Lower lobe of right lung (tissue), 2 donors: ENCODE measurements at places on chromosomes 11 and 22. TPM values are rescaled to one million over a fixed set of nuclear protein-coding genes. Genes with fewer than 3 reads are reported as not detected.

DNA sequence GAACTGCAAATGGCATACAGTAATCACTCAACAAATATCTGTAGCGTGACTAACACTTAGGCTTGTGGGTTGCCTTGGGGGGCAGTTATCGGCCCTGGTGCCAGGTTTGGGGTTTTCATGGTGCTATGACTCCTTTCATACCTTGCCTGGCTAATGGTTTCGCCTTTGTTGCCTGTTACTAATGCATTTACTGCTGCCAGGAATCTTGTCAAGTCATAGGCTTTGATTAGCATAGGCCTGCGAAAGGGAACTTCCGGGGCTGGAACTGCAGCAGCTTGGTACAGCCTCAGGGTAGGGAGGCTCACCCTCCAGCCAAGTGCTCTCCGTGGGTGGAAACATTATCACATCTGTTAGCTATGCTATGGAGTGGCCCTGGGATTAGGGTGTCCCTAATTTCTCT, 13.2 kb downstream of the SLC25A18 start:
- DNase-seq = no peak

DNA sequence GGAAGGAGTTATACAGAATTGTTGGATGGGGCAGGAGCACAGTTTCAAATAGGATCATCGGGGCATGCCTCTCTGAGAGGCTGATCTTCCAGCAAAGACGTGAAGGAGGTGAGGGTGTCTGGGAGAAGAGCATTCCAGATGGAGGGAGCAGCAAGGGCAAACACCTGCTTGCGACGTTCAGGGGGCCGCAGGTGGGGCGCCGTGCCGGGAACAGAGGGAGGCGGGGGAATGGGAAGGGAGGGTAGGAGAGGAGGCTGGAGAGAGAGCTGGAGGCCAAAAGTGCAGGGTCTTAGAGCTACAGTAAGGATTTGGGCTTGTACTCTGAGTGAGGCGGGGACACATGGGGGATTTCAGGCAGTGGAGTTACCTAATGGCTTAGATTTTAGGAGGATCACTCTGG, 13.6 kb downstream of the APOL5 start:
- no peak for DNase-seq

DNA sequence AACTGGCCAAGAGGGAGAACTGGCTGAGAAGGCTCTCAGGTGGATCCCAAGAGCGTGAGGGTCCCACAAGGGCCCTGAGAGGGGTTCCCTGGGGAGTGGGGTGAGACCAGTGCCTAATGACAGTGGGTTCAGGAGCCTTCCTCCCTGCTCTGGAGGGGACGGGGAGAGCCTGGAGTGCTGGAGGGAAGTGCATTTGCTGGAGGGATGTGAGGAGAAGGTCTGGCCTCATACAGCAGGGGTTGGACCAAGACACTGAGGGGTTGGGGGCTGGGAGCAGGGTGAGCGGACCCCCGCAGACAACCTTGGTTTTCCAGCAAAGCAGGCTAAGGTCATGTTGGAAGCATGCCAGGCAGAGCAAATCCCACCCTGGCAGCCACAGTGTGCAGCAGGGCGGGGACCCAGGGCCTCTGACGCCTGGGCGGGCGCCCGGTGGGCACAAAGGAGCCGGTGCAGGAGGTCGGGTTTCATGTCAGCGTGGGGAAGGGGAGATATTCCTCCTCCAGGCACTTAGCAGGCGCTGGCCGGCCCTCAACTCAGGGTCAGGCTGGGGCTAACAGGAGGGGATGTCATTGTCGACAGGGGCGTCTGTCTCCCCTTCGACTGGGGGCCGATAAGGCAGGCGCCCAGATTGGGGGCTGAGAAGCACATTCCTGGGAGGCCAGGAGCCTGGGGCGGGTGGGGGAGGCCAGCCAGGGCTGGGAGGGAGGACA, 3.1 kb upstream of the DERL3 start:
- no peak for DNase-seq

- no peak for DNase-seq
These were observed 12.3 kb downstream of the ME3 start for GRCh38 chr11:86660088-86660487.

- DNase-seq = no peak
These were observed 23.0 kb downstream of the FDX1 start for GRCh38 chr11:110452720-110453119.

TESMIN gene
- 1.9 TPM for total RNA-seq
